ENCODE measurements at places on chromosomes 12 and 14.

- no peak for DNase-seq
Observed at GRCh38 chr12:27771481-27772327, 8.3 kb upstream of the KLHL42 start.

GRCh38 chr12:13028825-13029570, 15.2 kb upstream of the FAM234B start:
- DNase-seq: no peak

DNA sequence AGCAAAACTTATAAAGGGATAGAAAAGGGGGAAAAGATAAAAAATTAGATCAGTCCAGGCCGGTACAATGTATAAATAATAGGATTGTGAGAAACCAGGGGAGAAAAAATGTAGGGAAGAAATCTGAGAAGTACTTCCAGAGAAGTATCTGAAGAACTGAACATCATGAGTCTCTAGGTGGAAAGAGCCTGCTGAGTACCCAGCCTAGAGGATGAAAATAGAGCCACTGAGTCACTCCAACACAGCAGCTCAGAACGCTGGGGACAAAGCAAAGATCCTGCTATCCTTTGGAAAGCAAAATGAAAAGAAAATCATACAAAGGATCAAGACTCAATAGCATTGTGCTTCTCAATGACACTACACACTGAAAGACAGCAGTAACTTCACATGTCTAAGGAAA, 138.0 kb downstream of the ANO6 start:
- DNase-seq: no peak

GRCh38 chr14:95507174-95507573, 9.3 kb downstream of the SYNE3 start:
- no peak for DNase-seq

GRCh38 chr12:52434081-52434733, at the start of gene KRT75:
TSS of gene KRT75 (minus strand) at chr12:52434371. CDS start at chr12:52434304, 67 bp downstream.
- DNase-seq: no peak

DNA sequence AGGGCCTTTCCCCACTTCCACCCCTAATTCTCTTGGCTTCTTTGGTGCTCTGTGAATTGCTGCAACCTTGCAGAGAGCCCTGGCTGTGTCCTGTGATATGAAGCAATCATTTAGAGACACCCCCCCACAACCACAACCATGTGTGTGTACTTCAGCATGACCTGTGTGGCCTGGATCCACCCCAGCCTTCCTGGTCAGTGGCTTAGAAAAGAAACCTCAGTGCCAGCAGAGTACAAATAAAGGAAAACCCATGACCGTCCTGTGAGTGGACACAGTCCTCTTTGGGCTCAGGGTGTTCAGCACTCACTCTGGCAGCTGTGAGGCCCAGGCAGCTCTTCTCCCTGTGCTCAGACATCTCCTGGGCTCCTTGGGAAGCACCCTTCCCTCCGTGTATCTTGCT, 206.6 kb upstream of the DIO3 start:
- no peak for DNase-seq

DNA sequence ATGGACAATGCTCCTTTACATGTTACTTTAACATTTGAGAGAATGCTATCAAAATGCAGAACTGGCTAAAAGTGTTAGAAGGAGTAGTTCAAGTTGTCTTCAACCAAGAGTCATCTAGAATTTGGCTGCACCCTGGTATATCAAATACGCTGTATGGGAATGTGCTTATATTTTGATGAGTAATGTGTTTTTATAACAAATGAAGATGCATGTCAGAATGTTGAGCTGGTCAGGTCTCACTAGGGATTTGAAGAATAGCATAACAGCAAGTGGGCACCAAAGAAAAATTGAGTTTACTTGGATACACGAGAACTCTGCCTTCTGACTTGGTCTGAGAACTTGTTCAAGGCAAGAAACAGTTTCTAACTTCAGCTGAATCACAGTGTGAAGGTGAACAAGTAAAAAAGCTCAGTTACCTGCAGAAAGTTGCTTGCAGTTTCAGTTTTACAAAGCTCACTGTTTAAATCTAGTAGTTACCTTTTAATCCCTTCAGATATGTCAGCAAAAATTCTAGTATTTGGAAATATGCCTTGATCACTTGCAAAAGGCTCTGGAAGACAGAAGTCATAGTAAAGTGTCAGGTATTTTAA, 82.3 kb downstream of the PDE3A start:
- DNase-seq: no peak

DNA sequence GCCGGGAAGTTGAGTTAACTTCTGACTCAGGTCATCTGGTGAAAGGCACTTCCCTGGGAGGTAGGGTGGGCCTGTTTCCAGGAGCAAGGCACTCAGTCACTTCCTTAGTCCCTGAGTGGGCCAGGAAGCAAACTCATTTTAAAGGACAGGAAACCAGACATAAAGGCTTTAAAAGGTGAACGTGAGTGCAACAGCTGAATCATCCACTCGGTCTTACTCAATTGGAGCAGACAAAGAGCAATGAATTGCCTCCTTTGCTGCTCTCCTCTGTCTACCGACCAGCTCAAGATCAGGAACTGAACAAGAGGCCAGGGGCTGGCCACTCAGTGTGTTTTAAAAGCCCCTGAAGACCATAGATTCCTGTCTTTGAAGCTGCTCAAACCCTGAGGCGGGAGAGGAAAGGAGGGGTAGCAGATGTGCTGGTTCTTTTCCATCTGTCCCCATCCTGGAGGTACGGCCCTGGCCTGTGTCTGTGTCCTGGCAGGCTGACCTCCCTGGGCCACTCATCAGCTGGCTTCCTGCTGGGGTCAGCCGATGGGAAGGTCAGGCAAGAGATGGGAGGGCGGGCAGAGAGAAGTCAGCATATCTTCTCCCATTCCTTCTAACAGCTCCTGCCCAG, 148.9 kb downstream of the PPM1H start:
- DNase-seq: no peak

DNA sequence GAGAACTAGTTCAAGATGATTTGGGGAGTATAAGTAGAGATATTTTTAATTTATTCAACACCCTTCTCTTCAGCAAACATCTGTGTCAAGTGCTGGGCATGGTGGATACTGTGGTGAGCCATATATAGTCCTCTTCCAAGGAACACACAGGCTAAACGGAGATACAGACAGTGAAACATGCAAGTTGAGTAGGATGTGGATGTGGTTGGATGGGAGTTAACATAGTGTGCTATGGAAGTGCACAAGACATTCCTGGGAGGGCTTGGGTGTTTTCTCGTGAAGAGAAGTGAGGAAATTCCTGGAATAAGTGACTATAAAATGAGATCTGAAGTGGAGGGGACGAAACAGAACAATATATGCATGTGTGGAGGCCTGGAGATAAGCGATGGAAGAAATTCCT, 181.1 kb upstream of the NPAS3 start:
- DNase-seq: no peak

GRCh38 chr14:80681651-80682050, 259.9 kb downstream of the CEP128 start:
- DNase-seq: no peak

- no peak for DNase-seq
Observed at GRCh38 chr12:58470266-58471010, 449.9 kb downstream of the LRIG3 start.

DNA sequence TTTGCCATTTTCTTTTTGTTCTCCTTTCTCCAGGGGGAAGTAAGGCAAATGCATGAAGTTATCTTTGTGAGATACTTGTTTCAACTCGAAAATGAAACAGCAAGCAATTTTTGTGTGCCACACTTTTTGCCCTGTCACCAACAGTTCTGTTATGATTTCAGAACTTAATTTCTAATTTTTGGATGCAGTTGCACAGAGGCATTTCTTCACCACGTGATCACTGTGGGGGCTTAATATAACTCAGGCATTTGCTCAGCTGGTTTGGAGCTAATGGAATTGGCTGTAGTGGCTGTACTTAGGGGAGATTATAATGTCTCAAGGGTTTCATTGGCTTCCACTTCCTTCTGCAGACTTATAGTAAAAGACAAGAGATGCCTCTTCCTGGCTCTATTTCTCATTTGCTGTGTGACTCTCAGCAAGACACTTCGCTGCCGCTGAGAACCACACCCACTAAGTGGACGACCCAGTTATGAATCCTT, 452.4 kb downstream of the RAD51B start:
- DNase-seq: no peak

DNA sequence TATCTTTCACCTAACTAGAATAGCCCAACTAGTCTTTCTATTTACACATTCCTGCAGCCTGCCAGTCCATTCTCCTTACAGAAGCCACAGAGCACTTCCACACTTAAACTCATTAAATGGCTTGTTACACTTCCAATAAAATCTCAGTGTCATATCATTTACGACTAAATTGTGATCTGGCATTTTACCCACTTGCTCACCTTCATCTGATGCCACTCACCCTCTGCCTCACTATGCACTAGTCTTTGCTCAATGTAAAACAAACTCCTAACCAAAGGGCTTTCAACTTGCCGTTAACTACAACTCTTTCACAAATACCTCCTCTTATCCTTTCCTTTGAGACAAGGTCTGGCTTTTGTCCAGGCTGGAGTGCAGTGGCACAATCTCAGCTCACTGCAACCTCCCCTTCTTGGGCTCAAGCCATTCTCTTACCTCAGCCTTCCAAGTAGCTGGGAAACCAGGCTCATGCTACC, 24.1 kb downstream of the YAF2 start:
- DNase-seq: no peak

DNA sequence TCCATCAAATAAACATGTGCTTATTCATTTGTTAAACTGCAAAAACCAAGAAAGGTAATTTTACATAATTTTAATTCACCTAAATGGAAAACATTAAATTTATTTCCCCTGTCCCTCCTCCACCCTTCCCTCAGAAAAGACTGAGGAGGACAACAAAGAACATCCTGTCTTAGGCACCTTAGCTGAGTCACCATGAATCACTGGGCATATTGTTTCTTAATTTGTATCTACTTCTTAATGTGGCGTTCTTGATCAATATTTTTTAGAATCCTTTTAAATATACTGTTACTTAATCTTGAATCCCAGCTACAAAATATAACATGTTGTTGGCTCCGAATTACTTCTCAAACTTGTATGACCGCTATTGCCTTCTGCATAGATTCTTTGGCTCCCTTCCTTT, 23.5 kb downstream of the SIX6 start:
- DNase-seq: no peak

DNA sequence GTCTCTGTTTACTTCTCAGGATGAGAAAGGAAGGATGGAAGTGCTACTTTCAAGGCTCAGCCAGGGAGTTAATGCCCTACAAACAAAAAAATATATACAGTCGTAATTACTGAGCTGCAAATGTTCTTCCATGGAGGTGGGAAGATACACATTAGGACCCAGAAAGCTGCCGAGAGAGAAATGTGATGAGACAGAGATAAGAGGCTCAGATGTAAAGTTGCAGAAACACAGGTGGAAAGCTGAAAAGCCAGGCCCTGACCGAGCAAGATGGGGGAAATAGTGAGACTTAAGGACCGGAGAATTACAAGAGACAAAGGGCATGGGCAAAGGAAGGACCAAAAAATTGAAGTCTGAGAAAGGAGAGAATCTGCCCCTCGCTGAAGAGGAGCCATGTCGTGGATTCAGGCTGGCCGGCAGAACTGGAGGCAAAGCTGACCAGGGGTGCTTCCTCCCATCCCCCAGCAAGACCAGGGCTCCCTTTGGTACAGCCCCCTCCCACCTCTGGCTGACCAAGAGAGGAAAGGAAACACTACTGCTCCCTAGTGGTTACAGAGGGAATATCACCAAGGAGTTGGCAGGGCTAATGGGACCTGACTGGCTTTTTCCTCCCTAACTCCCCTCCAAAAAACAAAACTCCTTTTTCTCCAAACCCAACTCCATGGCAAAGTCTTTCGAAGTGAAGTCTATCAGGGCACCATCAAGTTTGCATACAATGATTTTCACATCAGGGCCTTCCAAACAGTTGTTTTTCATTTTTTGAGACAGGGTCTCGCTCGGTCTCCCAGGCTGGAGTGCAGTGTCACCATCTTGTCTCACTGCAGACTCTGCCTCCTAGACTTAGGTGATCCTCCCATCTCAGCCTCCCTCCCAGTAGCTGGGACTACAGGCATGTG, 12.1 kb downstream of the ZFHX2 start:
- no peak for DNase-seq

DNA sequence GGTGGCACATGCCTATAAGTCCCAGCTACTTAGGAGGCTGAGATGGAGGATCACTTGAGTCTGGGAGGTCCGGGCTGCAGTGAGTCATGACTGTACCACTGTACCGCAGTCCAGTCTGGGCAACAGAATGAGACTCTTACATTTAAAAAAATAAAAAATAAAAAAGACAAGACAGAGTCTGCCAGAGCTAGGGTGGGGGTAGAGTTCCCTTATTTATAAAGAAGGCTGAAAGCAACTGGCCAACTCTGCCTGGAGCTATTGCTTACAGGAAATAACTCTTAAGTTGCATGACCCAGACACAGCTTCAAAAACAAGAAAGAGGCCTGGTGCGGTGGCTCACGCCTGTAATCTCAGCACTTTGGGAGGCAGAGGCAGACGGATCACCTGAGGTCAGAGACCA, 31.5 kb downstream of the NUMB start:
- DNase-seq: no peak

DNA sequence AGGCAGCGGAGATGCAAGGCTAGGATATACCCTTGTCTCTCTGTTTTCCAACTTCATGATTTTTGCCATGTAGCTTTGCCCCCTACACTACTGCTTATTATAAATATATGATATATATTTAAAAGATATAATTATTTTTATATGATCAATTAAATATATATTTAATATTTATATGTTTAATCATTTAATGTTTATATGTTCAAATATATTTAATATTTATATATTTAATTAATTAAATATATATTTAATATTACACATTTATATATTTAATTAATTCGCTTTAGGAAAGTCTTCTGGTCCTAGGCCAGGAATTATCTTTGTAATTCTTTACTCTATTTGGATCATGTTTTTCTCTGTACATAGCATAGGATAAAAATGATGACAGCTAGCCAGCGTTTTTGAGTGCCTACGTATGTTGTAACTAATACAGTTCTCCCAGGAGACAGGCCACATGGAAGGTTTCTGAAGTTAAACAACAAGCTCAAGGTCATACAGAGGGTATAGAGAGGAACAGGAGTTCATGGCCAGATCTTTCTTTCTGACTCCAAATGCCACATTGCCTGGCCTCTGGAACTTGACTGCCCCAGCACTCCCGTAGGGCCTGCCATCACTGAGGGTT, 192.5 kb downstream of the KCNA5 start:
- no peak for DNase-seq

DNA sequence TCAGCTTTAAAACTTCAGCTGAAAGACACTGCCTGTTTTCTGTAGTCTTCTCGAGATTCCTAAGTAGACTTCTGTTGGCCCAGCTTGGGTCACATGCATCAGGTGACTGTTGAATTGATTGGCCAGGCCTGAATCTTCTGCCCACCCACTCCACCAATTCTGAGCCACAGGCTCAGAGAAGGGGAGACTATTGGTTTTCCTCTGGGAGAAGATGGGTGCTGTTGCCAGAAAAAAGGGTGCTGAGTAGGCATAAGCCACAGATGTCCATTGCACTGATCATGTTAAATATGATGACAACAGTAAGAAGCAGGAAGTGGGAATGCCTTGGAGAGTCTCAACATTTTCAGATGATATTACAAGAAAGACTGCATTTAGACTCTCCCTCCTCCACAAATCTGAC, 6.8 kb upstream of the SPTLC2 start:
- DNase-seq: no peak

DNA sequence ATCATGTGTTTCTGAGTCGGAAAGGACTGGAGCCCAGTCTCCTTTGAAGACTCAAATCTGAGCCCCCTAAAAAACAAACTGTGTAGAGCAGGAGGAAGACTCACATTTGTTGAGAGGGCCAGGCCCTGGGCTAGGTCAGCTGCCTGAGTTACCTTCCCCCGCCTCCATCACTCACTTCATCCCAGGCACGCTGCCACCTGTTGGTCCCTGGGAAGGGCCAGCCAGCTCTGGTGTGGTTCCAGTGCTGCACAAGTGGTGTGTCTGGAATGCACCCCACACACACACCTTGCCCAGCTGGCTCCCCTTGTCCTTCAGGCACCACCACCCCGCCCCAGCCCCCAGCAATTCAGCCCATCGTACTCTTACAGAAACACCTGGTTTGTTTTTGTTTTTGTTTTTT, 9.0 kb downstream of the MVK start:
- DNase-seq: no peak

Data from stimulated activated CD4-positive, alpha-beta T cell treated with anti-CD3 and anti-CD28 coated beads, Interleukin-12 subunit alpha, Interleukin-12 subunit beta, amount 100 ng/mL, for 48 hours (primary cell).